MCF 10A (cell line): ENCODE measurements at places on chromosomes 12 and 14. TPM values are rescaled to one million over a fixed set of nuclear protein-coding genes. Genes with fewer than 3 reads are reported as not detected.

- no peaks in the 10 kb centered on the region for H3K36me3 ChIP-seq
- DNase-seq, result no peak
- H3K4me1 ChIP-seq, result no peaks in the 10 kb centered on the region
- peaks cover 20% of the 10 kb centered on the region for H3K27me3 ChIP-seq
These were observed 176.7 kb upstream of the ATF7IP start for GRCh38 chr12:14188744-14189143.

DNA sequence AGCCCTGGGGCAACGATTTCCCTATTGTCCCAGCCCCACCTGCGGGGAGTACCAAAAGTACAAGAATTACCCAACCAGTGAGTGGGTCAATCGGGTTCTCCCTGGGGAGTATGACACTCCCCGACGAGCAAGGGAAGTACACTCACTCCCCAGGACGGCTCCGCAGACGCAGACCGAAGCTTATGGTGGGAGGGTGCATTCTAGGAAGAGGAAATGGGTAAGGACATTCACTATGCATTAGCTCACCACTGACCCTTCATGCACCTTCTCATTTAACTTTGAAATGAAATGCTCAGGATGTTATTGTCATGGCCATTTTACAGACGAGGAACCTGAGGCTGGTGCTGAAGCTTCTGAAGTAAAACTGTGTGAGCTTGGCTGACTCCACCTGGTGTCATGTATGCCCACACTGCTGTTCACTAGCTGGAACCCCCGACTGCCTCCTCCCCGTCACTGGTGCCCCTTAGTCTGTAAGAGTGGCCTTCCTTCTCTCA, 45.8 kb upstream of the TMED10 start:
- H3K4me3 ChIP-seq, result peak overlapping the region; percentile 33
- H3K36me3 ChIP-seq, result no peaks in the 10 kb centered on the region
- no peaks in the 10 kb centered on the region for H3K27me3 ChIP-seq
- H3K27ac ChIP-seq, result peak overlapping the region; percentile 99
- peaks cover 35% of the 10 kb centered on the region for H3K4me1 ChIP-seq

- no peaks in the 10 kb centered on the region for H3K27me3 ChIP-seq
- no peak overlapping the region for H3K27ac ChIP-seq
- no peak overlapping the region for H3K4me3 ChIP-seq
These were observed 904.4 kb downstream of the GALC start for GRCh38 chr14:87088588-87088987.

MYF5 gene
- not detected in 2 replicates for total RNA-seq

GLT8D2 gene
- total RNA-seq, result 0.79 and 2.0 TPM in 2 replicates

- peaks cover 9% of the 10 kb centered on the region for H3K36me3 ChIP-seq
- peak overlapping the region; percentile 91 for H3K27ac ChIP-seq
- no peak overlapping the region for H3K4me3 ChIP-seq
- peaks cover 32% of the 10 kb centered on the region for H3K4me1 ChIP-seq
- peak; percentile 81 for DNase-seq
These were observed 266.3 kb downstream of the ZFP36L1 start for GRCh38 chr14:68526512-68527091.

GRCh38 chr12:71730936-71731335, 23.7 kb upstream of the RAB21 start:
- DNase-seq, result no peak
- no peak overlapping the region for H3K27ac ChIP-seq
- H3K27me3 ChIP-seq, result no peaks in the 10 kb centered on the region
- H3K4me1 ChIP-seq, result peaks cover 6% of the 10 kb centered on the region
- H3K4me3 ChIP-seq, result no peak overlapping the region
